ENCODE measurements at places on chromosomes 13 and 19. TPM values are rescaled to one million over a fixed set of nuclear protein-coding genes. Genes with fewer than 3 reads are reported as not detected.

BRME1 gene
- 2.2 TPM for polyA plus RNA-seq

C19orf33 gene
- 89.0 TPM for polyA plus RNA-seq

COL4A2 gene
- polyA plus RNA-seq, result 488 TPM

LSM7 gene
- 189 TPM for polyA plus RNA-seq

SHC2 gene
- 24.2 TPM for polyA plus RNA-seq

TMEM59L gene
- polyA plus RNA-seq, result 5.5 TPM

VRK3 gene
- 24.4 TPM for polyA plus RNA-seq

NAPSA gene
- 0.77 TPM for polyA plus RNA-seq

RNF17 gene
- polyA plus RNA-seq, result 0.16 TPM

KPTN gene
- 10.2 TPM for polyA plus RNA-seq

TPTE2 gene
- polyA plus RNA-seq, result not detected

SLC1A6 gene
- not detected for polyA plus RNA-seq

CD22 gene
- 1.6 TPM for polyA plus RNA-seq

KLHL1 gene
- polyA plus RNA-seq, result not detected

LILRB4 gene
- 3.1 TPM for polyA plus RNA-seq

PRR36 gene
- 0.10 TPM for polyA plus RNA-seq

ZNF69 gene
- 2.5 TPM for polyA plus RNA-seq

ZNF546 gene
- polyA plus RNA-seq, result 2.3 TPM

ATP5F1D gene
- 236 TPM for polyA plus RNA-seq

ZNF433 gene
- 7.0 TPM for polyA plus RNA-seq

SIGLEC5 gene
- 0.47 TPM for polyA plus RNA-seq

SPACA4 gene
- not detected for polyA plus RNA-seq

ZSCAN4 gene
- 0.20 TPM for polyA plus RNA-seq

ZNF709 gene
- polyA plus RNA-seq, result 1.1 TPM

ZNF284 gene
- polyA plus RNA-seq, result 0.71 TPM

C2CD4C gene
- 0.77 TPM for polyA plus RNA-seq

CNN1 gene
- 3,172 TPM for polyA plus RNA-seq

NLRP4 gene
- not detected for polyA plus RNA-seq

FBL gene
- polyA plus RNA-seq, result 281 TPM

ETV2 gene
- 1.7 TPM for polyA plus RNA-seq

USHBP1 gene
- polyA plus RNA-seq, result 6.6 TPM

IRF3 gene
- polyA plus RNA-seq, result 84.9 TPM

CCNA1 gene
- 0.24 TPM for polyA plus RNA-seq

NLRP9 gene
- not detected for polyA plus RNA-seq

IFNL1 gene
- polyA plus RNA-seq, result not detected

ZNF790 gene
- 4.1 TPM for polyA plus RNA-seq

PCCA gene
- polyA plus RNA-seq, result 24.7 TPM

NPAS1 gene
- 0.18 TPM for polyA plus RNA-seq

SPATA13 gene
- polyA plus RNA-seq, result 5.8 TPM

C13orf42 gene
- polyA plus RNA-seq, result not detected

SLC25A41 gene
- polyA plus RNA-seq, result 1.0 TPM

CGB2 gene
- polyA plus RNA-seq, result not detected

SIGLEC8 gene
- 0.61 TPM for polyA plus RNA-seq

OVOL3 gene
- not detected for polyA plus RNA-seq

VSTM1 gene
- polyA plus RNA-seq, result not detected

SBNO2 gene
- 44.8 TPM for polyA plus RNA-seq

RNF225 gene
- polyA plus RNA-seq, result 0.11 TPM

CNMD gene
- polyA plus RNA-seq, result not detected

LRRC8E gene
- polyA plus RNA-seq, result 1.1 TPM

FCAR gene
- polyA plus RNA-seq, result 0.67 TPM

POSTN gene
- 105 TPM for polyA plus RNA-seq

TMC4 gene
- 16.0 TPM for polyA plus RNA-seq

THSD1 gene
- polyA plus RNA-seq, result 7.3 TPM

SBSN gene
- 0.15 TPM for polyA plus RNA-seq

PCDH20 gene
- polyA plus RNA-seq, result 0.99 TPM

PRR20E gene
- not detected for polyA plus RNA-seq

ADGRE2 gene
- 2.2 TPM for polyA plus RNA-seq

TPRX2 gene
- polyA plus RNA-seq, result not detected

LILRB1 gene
- polyA plus RNA-seq, result 1.7 TPM

Measured in urinary bladder (tissue), 4 donors.